ENCODE measurements at places on chromosomes 5 and 9.

GRCh38 chr9:110912419-110913291 is 125.6 kb downstream of the LPAR1 start:
- peak; percentile 80 for DNase-seq

DNA sequence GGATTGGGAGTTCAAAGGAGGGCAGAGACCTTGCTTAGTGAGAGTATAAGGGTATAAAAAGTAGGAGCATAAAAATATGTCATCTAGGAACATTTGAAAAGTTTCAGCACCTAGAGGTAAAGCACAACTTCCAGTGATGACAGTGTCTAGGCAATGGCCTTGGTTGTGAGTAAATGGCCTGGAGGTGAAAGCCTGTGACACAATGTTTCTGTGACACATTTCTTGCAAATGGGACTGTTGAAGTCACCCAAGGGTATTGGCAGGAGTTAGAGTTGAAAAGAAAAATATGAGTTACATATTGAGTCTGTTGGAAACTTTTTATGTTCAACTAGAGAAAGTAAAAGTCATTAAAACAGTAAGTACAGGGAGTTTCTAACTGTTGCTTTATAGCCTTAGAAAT is 14.8 kb downstream of the C5orf47 start:
- DNase-seq, result no peak

GRCh38 chr5:112649882-112650281 is 87.8 kb upstream of the APC start:
- no peak for DNase-seq

DNA sequence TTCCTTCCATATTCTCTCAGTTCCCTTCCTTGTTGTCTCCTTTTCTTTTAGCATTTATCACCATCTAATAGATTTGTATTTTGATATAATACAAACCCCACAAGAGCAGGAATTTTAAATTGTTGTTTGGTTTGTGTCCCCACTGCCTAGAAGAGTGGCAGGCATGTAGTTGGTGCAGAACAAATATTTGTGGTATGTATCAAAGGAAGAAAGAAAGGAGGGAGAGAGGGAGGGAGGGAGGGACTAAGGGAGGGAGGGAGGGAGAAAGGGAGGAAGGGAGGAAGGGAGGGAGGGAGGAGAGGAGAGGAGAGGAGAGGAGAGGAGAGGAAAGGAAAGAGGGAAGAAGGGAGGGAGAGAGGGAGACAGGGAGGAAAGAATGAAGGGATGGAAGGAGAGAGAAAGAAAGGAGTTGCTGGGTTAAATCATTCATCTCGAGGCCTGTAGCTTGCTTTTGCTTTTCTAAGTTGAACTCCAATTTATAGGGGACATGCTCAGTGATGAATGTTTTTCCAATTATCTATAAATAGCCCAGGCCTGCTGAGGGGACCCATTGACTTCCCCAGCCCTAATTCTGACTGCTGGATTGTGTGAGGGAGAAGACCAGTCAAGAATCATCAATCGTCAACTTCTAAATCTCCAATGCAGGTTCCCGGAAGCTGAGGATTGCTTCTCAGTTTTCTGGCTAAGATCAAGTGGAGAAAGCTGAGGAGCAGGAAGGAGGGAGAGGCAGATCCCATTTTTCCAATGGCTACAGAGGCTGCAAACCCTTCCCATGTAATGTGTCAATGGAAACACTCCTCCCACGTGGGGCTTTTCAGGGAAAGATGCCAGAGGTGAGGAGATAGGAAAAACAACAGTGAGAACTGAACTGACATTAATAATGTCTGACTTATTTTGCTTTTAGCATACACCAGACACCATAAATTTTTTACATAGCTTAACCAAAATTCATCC is 320.7 kb downstream of the ASTN2 start:
- peak; percentile 33 for DNase-seq

- DNase-seq, result no peak
Observed at GRCh38 chr9:826500-827280, 14.8 kb upstream of the DMRT1 start.

- no peak for DNase-seq
Observed at GRCh38 chr9:38445154-38446043, 21.1 kb upstream of the IGFBPL1 start.

- no peak for DNase-seq
Observed at GRCh38 chr5:139898981-139899380, 103.4 kb downstream of the PSD2 start.

DNA sequence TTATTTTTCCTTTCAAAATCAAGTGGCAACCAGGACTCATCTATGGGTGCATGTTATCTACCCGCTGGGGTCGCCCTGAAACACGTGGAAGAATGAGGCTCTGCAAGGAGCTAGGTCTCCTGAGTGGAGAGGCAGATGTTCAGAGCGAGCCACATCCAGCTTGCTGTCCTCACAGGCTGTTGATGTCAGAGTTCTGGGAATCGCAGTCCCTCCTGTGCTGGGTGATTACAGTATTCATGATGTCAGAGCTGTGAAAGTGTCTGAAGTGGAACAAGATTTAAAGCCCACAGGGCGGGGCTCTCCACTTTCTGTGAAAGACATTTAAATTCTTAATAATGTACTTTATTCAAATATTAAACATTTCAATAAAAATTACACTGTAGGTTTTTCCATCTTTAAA is 24.4 kb upstream of the LMX1B start:
- DNase-seq, result no peak

DNA sequence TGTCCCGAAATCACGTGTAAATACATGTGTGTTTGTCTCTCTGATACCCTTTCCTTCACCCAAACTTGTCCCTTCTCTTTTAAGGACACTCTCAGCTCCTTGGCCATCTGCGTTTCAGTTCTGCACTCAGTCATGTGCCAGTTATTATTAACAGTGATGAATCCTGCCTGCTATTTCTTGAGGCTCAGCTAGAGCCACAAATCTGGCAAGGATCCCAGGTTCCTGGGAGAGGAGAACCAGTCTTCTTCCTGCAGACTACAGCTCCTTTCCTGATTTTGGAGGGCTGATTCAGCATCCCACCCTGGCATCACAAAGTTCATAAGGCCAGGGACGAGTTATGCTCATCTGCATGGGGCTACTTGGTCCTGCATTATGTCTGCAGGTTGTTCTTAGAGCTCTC is 5.6 kb downstream of the MAMDC2 start:
- DNase-seq, result peak; percentile 79

GRCh38 chr5:109939116-109939682 is 249.5 kb downstream of the MAN2A1 start:
- DNase-seq, result peak; percentile 40

- no peak for DNase-seq
Observed at GRCh38 chr9:129419382-129419899, 201.5 kb downstream of the C9orf50 start.

- no peak for DNase-seq
Observed at GRCh38 chr9:137168573-137168903, 1.3 kb downstream of the LRRC26 start.

DNA sequence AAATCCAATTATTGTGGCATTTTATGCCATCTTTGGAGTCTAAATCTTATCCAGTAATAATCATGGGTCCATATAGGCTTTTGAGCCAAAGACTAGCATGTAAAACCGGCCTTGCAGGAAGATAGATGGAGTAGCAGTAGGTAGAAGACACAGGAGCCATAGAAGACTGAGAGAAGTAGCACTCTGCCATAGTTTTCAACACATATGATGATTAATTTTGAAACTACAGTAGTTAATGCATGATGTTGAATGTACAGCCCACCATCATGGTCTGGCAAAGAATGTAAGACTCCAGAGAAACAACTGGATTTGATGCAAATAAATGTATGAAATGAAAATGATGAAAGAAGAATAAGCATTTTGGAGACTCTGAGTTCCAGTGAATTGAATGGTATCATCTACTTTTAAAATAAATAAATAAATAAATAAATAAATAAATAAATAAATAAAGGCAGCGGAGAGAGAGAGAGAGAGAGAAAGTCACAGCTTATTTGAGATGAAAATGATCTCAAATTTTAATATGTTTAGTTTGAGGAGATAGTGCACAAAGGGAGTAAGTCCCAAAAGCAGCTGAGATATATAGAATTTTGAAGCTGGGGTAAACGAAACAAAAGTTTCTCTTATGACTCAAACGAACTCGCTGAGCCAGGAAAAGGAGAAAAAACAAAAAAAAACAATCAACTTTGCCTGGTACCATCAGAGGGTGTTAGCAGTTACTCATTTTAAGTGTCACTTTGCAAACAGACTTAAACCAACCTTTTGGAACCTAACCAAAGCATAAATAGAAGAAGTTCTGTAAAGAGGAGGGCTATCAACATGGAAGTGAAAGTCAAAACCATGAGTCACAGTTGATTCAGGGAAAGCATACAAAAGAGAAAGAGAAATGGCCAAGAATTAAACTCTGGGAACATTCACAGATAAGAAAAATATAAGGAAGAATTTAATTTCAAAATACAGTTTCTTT is 388.7 kb downstream of the CETN3 start:
- DNase-seq, result peak; percentile 58

DNA sequence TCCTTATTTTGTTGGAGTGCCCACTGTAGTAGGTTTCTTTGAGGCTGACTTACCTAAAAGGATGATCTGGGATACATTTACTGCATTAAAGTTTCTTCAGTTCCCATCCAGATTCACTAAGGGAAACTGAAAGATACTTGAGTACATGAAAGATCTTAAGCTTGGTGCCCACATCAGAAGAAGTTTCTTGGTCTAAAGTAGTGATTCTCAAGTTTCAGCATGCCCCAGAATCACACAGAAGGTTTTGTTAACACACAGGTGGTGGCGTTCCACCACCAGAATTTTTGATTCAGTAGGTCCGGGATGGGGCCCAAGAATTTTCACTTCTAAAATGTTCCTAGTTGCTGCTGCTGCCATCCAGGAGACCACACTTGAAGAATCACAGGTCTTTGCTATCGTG is 171.0 kb downstream of the ZNF462 start:
- DNase-seq, result no peak

GRCh38 chr5:175133185-175133584 is 310.8 kb downstream of the DRD1 start:
- no peak for DNase-seq

- peak; percentile 91 for DNase-seq
Observed at GRCh38 chr9:134641173-134641989, at the start of gene COL5A1. COL5A1 (plus strand) TSS chr9:134641803; CDS start chr9:134642188, 385 bp downstream.

DNA sequence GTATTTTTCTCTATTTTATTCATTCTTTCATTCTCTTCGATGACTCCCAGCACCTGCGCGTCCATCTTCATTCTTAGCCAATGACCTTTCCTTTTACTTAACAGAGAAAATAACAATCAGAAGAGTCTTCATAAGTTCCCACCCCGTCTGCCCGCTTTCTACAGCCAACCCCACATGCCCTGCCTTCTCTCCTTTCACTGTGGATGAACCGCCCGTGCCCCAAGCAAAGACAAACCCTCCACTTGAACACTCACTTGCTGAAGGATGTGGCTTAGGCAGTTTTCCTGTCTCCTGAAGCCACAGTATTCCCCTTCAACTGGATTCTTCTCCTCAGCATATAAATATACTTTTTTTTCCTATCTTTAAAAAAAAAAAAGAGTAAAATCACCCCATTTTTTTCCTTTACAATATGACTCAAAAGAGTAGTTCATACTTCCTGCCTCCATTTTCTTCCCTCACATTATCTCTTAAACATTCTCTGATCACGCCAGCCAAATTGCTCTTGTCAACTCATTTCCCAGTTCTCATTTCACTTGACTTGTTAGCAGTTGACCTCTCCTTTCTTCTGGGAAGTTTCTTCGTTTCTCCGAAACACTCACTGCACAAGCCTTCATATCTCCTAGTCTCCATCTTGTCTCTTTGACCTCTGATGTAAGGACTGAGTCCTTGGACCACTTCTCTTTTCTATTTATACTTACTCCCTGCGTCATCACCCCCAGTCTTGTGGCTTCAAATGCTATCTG is 11.1 kb downstream of the NIPSNAP3B start:
- DNase-seq, result no peak
